C1 segment of cervical spinal cord (tissue), 14 donors: ENCODE measurements at places on chromosomes 11 and 22.

- DNase-seq = no peak
These were observed 899 bp upstream of the KLHDC7B start for GRCh38 chr22:50544746-50545253.

- DNase-seq = no peak
These were observed 47.0 kb downstream of the CSTPP1 start for GRCh38 chr11:46983598-46983997.

DNA sequence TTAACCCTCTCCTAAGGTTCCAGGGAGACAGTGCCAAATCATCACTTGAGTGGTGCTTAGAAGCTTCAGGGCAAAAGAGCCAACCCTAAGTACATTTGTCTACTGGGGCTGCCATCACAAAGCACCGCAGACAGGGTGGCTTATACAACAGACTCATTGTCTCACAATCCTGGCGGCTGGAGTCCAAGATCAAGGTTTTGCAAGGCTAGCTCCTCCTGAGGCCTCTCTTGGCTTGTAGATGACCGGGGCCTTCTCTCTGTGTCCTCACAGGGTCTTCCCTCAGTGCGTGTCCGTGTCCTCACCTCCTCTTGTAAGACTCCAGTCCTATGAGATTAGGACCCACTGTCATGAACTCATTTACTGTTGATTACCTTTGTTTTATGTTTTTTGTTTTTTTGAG, 34.1 kb upstream of the CD81 start:
- no peak for DNase-seq

DNA sequence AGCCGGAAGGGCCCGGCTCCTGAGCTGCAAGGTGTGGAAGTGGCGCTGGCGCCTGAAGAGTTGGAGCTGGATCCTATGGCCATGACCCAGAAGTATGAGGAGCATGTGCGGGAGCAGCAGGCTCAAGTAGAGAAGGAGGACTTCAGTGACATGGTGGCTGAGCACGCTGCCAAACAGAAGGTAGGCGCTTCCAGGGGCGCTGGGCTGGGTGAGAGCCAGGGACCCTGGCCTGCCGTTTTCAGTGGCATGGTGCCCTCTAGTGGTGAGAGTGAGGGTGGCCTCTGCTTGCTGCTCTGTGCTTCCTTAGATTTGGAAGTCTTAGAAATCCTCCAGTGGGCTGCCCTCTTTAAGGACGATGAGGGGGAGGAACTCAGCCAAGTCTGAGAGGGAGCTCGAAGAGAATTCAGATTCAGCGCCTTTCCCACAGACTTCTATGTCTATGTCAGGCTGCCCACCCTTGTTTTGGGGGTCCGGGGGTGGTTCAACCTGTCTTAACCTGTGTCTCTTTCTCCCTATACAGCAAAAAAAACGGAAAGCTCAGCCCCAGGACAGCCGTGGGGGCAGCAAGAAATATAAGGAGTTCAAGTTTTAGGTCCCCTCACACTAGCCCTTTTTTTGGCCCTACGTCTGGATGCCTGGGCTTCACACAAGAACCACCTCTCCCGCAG, 1.8 kb upstream of the PACS1 start:
- DNase-seq = no peak

- DNase-seq = no peak
These were observed 807 bp upstream of the WT1 start for GRCh38 chr11:32435942-32436750.

DNA sequence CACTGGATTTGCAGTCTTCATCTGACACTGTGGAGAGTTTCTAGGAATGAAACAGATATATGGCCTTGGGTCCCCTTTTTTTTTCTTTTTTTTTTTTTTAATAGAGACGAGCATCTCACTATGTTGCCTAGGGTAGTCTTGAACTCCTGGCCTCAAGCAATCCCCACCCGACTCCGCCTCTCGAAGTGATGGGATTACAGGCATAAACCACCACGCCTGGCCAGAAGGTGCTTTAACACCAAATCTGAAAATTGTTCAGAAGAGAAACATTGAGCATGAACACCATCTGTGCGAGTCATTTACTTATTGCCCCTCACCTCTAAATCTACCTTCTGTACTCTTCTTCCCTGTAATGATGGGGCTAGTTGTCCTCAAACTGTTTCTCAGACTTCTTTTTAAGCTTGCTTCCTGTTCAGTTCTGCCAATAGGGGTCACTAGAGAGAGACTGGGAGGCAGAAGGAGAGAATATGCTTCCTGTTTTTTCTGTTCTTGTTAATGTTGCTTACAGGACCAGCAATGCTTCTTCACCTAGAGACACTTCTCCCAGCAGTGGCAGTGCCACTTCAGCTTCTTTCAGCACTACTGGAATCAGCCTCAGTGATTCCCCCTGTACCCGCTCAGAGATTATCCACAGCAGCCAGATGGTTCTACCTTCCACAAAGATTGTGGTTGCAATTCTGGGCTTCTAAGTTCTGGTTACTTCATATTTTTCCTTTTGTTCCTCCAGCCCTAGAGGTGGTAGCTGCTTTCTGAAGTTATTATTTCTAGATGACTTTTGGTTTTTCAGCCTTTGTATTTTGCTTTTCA, 20.8 kb upstream of the ZBED5 start:
- no peak for DNase-seq
